Stimulated activated CD8-positive, alpha-beta memory T cell treated with anti-CD3 and anti-CD28 coated beads, Interleukin-4, amount 100 ng/mL, for 1 hour (primary cell): ENCODE measurements at places on chromosomes 7 and 10.

DNA sequence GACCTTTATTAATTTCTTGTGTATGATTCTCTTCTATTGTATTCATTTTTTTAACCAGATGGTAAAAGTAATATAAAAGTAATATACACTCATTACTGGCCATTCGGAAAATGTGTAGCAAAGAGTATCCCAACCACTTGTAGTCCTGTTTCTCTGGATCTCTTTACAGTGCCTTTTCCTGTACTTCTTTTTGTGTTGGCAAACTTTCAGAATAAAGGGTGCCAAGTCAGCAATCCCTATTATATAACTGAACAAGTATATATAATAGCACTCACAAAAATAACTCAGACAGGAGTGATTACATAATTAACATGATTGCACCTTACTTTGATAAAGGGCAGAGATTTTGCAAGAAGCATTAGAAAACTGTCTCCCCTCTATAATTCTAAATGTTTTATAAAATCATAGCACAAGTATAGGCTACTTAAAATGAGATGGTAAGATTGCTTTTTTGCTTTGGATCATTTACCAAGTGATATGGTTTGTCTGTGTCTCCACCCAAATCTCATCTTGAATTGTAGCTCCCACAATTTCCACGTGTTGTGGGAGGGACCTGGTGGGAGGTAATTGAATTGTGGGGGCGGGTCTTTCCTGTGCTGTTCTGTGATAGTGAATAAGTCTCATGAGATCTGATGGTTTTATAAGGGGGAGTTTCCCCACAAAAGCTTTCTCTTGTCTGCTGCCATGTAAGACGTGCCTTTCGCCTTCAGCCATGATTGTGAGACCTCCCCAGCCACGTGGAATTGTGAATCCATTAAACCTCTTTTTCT lies 41.5 kb upstream of the EPC1 start:
- DNase-seq, result no peak

- no peak for DNase-seq
These were observed 223.6 kb upstream of the SEMA3E start for GRCh38 chr7:83872501-83872900.

DNA sequence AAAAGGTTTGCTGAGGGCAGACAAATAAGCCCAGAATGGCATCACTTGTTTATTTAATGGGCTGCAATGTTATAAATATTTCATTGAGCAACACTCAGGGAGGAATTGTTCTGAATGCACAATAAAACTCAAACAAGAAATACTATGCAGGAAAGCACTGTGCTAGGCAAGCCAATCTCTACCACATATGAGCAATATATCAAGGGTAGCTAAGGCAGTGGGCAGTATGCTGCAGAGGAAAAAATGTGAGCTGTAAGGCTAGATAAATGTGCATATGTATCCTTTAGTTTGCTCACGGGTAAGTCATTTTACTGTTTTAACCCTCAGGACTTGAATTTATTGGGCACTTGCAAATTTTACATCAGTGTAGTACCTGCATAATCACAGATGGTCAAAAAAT lies 349.6 kb downstream of the CDC14C start:
- DNase-seq, result no peak

GRCh38 chr7:131225619-131226513 lies 101.8 kb upstream of the MKLN1 start:
- DNase-seq, result no peak

DNA sequence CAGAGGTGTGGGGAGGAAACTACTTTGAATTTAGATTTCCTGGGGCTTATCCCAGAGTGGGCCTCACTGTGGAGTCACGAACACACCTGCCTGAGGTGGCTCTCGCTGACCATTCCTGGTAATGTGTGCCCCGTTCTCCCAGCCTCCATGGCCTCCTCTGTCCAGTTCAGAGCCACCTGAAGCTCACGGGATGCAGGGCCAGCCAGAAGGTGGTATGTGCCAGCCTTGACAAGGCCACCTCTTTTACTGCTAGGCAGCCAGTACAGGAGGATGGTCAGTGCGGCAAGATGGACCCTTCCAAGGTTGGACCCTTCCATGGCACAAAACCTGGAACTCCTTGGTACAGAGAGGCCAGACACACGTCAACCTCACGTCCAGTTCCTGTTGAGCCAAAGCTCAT lies 210.3 kb downstream of the DNAJB6 start:
- DNase-seq, result no peak

- no peak for DNase-seq
These were observed 180.9 kb downstream of the ANK3 start for GRCh38 chr10:60208676-60209269.

DNA sequence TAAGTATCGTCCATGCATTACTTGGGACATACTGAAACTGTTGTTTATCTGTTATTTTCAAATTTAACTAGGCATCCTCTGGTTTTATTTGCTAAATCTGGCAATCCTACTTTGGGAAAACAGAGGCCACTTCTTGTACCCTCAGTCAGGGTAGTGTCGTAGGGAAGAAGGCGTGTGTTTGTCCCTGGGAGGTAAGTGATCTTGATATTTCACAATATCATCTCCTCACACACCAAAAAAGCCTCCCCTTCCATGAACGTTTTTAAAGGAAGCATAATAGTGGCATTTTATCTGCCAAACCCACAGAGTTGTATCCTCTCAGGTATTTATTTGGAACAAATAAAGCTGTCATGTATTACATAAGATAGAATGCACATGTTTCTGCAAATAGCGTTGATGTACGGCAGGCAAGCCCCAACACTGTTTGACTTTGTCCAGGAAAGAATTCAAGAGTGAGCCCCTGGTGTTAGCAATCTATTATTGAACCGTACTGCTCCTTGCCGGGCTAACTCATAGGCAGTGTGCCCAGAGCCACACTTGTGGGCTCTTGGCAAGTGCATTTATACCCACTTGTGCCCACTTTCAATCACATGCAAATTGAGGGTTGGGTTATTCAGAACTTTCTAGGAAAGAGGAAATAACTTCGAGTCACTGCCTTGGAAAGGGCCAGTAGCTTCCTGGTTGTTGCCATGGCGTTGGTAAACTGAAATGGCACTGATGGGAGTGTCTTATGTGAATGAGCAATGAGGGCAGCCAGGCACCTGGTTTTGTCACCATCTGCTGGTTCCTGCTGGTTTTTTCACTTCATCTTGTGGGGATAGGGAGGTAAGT lies 266.0 kb downstream of the USP6NL start:
- no peak for DNase-seq
